Cortex of kidney (tissue), 1 donor: ENCODE measurements at places on chromosomes 3 and 15.

DNA sequence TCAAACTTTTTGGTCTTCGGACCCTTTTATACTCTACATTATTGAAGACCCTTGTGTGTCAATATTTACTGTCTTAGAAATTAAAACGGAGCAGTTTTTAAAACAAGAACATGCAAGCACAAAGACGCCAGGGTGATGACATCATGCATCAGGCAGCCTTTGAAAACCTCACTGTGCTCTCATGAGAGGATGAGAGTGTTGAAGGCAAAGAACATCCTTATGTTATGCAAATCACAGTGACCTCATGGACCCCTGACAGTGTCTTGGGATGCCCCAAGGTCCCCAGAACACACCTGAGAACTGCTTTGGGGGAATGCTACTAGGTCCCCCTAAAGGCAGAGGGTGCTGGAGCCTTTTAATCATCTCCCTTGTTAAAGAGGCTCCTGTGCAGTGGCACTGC, 51.6 kb downstream of the CHDH start:
- no peak for DNase-seq

DNA sequence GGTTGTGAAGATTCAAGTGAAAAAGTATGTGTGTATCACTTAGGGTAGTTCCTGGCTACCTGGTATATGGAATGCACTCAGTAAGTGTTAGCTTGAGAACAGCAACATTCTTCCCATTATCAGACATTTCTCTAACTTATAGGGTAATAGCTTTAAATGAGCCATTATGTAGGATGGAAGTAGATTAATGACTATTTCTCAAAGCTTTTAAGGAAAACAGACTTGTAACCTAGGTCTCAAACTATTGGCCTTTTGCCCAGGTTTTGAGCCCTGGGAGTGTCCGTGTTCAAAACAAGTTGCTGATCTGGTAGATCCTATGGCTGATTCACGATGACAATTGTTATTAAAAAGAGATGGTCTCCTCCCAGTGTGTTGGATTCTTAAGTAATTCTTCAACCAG, 129.1 kb upstream of the UMPS start:
- no peak for DNase-seq

DNA sequence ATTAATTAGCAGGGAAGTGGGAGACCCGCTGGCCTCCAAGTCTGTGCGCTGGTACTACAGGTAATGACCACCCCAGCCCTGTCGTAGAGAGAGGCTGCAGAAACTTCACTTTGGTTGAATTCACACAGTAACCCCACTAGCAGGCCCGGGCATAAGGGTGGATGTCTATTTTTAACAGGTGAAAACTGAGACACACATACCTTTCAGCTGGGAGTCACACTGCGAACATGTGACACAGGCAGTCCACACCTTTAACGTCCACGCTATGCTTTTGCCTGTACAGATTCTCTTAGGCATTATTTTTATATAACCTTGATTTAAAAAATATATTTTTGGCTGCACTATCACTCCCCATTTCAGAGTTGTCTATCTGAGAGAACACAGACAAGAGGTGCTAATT, 3.9 kb downstream of the LRRK1 start:
- DNase-seq: no peak

- DNase-seq: no peak
These were observed 108.9 kb upstream of the UBE2E1 start for GRCh38 chr3:23696842-23697241.

DNA sequence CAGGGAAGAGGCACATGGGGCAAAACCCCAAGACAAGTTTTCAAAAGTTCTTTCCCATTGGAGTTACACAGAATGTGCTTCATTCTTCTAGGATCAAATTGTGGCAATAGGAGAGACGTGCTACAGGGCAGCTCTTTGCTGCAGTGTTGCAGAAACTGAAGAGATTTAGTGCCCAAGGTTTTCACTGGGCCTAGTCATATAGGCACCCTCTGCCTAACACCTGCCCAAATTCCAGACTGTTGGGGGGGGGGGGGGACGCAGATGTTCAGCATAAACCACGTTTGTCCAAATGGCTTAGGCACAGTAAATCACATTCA, 346.8 kb upstream of the ZNF717 start:
- DNase-seq: no peak

- no peak for DNase-seq
These were observed 231.8 kb downstream of the RBMS3 start for GRCh38 chr3:29512641-29513040.

- DNase-seq: no peak
These were observed 46.2 kb downstream of the CNTN6 start for GRCh38 chr3:1139071-1139470.

DNA sequence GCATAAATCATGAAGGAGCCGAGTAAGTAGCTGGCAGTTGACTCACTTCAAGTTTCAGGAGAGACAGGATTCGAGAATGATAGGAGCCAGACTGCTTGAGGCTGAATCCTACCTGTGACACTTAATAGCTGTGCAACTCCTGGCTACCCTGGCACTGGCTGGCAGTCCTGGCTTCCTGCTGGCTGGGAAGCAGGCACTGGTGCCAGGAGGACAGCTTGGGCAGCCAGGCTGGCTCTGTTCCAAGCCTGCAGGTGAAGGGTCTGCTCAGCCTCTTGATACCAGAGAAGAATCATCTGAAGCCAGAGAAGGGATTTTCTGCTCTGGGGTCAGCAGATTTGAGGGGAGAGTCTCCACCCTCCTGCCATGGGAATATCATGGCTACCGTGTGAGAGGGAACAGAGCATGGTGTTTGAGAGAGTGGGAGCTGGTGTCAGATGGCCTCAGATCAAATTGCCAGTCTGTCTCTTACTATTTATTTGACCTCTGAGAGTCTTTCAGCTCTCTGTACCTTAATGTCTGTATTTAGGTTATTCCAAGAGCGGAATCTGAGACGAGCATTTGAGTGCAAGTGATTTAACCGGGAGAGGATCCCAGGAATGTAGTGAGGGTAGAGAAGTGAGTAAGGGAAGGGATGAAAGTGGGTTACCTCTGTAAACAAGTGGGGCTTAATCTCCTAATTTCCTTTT, 4.4 kb upstream of the XIRP1 start:
- DNase-seq: no peak

- no peak for DNase-seq
These were observed 20.1 kb downstream of the HES1 start for GRCh38 chr3:194156095-194156494.

GRCh38 chr3:83821506-83821905, 1137.3 kb upstream of the CADM2 start:
- no peak for DNase-seq

GRCh38 chr3:94323596-94323995, 260.7 kb downstream of the NSUN3 start:
- no peak for DNase-seq

DNA sequence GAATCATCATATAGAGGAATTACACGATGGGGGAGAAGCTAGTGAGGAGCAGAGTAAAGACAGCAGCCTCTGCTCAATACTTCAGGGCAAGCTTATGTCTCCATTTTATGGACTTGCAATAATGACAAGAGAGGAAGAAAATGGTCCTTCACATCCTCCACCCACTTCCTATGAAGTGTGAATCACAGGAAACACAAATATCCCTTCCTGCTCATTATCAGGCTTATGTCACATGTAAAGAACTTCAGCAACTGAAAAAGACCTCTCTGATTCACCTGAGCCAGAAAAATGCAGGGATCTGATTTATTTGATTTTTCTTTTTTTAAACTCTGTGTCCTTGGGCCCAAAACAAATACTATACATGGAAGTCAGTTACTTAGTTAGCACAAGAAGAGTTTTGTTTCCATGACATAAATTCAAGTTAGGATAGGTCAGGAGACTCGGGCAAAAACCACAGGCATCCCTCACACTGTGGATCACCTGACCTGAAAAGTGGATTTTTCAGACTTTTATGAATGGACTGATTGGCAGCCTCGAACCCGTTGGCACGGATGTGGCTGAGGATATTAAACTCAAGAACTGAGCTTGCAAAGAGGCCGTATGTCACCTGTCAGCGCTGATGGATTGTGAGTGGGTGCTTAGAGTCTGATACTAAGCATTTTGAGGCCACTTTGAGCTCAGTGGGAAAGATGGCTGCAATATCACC, 620.8 kb upstream of the MDFIC2 start:
- DNase-seq: no peak

DNA sequence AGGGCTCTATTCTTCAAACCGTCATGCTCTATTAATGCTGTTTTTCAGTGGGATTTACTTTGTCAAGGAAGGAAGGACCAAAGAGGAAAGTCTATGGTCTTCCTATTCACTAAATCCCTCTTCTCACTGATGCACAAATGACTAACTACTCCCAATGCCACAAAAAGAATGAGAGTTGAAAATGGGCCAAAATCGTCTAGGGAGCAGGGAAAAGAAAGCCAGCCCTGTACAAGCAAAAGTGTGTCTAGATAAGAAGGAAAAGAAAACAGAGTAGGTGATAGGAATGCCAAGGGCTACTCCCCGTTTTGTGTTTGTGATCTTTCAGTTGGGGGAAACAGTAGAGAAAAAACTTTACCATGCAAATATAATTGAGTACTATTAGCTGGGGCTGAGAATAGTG, 97.2 kb upstream of the TMCO5A start:
- DNase-seq: no peak

GRCh38 chr15:25054943-25055342, 100.2 kb downstream of the SNRPN start:
- DNase-seq: no peak

- no peak for DNase-seq
These were observed 10.8 kb downstream of the RASL12 start for GRCh38 chr15:65056868-65057548.

DNA sequence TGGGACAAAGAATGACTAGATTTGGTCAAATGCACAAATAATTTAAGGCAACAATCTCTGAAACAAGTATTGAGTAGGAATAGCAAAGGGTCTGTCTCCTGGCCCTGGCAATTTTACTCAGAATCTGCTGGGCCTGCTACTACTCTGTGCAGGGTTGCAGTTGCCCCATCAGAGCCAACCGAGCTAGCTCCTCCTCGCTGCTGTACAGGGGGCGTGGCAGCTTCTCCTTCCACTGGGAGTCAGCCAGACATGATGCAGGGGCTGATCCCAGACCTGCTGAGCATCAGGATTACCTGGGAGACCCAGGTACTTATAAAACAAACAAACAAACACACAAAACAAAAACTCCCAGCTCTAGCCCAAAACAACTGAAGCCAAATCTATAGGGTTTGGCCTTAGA, 30.5 kb upstream of the PXYLP1 start:
- no peak for DNase-seq

GRCh38 chr3:13197281-13197680, 124.1 kb upstream of the IQSEC1 start:
- no peak for DNase-seq

GRCh38 chr15:100703032-100703578, 100.7 kb downstream of the ASB7 start:
- no peak for DNase-seq

GRCh38 chr15:60886680-60887079, 342.4 kb downstream of the RORA start:
- DNase-seq: no peak

GRCh38 chr3:13500133-13500885, 20.2 kb downstream of the HDAC11 start:
- DNase-seq: no peak

DNA sequence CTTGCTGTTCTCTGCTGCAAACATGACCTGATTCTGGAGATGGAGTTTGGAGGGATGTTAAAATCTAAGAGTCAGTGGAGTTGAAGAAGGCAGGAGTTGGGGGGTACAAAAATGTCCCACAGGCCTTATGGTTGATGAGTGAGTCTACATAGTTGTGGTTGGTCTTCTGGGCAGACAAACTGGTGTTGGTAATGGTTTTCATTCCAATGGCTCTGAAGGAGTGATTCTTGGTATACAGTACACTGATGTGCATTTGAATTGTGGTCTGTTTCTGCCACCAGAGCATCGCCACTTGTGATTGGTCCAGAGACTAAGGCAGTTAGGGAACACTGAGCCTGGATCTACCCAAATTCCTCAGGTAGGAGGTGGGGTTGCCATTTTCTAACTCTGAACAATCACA, 514.1 kb upstream of the CFAP20DC start:
- no peak for DNase-seq

GRCh38 chr3:134742202-134742601, 52.9 kb upstream of the EPHB1 start:
- no peak for DNase-seq

GRCh38 chr3:5677555-5677954, 490.0 kb downstream of the EDEM1 start:
- no peak for DNase-seq

DNA sequence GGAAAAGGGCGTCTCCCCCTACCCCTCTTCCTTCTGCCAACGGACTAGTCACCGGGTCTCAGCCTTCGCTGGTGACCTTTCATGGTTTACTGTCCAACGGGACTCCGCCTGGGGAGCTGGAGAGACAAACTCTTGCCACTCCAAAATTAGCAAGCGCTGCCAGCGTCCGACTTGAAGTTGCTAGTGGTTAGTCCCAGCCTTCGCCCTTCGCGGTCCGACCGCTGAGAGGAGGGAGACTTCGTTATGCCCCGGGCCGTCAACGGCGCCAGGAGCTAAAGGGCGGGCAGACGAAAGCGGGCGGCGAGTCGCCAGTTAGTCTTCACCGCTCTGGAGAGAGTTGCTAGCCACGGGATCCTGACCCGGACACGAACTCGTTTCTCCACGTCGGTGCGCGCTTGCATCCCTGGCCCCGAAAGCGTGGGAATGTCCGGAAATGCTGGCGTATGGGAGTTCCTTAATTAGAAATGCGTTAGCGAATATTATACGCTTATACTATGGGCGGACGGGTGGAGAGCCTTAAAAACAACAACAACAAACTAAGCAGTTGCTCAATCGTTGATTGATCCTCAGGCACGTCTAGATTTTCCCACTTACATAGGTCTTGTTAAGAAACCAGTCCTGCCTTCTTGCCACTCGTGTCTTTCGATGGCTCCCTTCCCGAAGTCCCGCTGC, 716 bp downstream of the SMC4 start:
- no peak for DNase-seq

DNA sequence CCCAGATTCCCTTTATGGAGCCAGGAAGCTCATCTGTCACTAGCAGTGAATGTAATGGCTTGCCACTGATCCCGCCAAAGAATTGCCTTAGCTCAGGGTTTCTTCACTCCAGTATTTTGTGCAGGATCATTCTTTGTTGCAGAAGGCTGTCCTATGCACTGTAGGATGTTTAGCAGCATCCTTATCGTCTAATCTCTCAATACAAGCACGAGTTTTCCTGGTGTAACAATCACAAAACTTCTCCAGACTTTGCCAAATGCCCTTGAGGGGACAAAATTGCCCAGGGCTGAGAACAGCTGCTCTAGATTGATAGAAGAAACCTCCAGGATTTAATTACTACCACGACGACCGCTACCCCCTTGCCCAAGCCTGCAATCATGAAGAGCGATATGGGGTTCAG, 6.8 kb upstream of the SHQ1 start:
- DNase-seq: no peak

GRCh38 chr3:177550667-177551066, 353.4 kb upstream of the TBL1XR1 start:
- DNase-seq: no peak
